ENCODE measurements at places on chromosomes 12 and 14.

DNA sequence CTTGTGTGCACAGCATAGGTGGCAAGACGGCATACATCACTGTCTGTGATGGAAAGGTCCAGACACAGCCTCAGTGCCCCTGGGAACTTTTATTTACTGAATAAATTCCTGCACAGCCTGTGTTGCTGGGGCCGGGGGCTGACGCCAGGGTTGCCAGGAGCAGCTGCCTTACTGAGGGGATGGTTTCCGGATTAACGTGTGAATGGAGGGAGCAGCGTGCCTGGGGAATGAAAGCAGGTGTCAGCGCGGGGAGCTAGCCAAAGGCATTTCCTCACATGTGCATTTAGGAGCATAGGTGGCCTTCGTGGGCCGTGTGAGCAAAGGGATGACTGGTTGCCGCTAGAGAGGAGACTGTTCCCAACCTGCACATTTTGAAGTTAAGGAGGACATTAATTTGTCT lies 41.6 kb downstream of the SFSWAP start:
- no peak overlapping the region for H3K27ac ChIP-seq
- H3K27me3 ChIP-seq: no peaks in the 10 kb centered on the region
- no peak overlapping the region for H3K4me3 ChIP-seq
- no peaks in the 10 kb centered on the region for H3K36me3 ChIP-seq
- H3K4me1 ChIP-seq: no peaks in the 10 kb centered on the region

DNA sequence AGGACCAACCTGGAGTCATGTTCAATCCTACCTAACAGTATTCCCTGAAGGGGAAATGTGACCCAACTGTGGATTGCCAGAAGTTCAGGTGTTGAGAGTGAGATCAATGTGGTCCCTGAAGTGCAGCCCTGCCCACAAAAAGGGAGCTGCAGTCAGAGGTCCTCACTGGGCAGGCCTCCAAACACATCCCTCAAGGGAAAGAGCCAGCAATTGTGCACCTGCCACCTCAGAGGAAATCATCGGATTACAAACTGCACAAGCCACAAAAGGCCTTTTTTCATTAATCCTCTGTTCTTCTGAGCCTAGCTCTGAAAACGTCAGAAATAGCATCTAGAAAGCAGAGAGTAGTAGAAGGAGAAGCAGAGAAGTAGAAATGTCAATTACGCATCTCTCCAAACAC lies 10.8 kb upstream of the MDM1 start:
- no peak overlapping the region for H3K4me3 ChIP-seq
- DNase-seq: no peak
- H3K4me1 ChIP-seq: no peaks in the 10 kb centered on the region
- no peaks in the 10 kb centered on the region for H3K36me3 ChIP-seq
- no peaks in the 10 kb centered on the region for H3K27me3 ChIP-seq

GRCh38 chr12:113980537-113981337 lies 14.6 kb upstream of the RBM19 start:
- no peaks in the 10 kb centered on the region for H3K4me1 ChIP-seq
- no peak overlapping the region for H3K4me3 ChIP-seq
- peak; percentile 27 for DNase-seq
- no peaks in the 10 kb centered on the region for H3K27me3 ChIP-seq
- no peak overlapping the region for H3K27ac ChIP-seq

DNA sequence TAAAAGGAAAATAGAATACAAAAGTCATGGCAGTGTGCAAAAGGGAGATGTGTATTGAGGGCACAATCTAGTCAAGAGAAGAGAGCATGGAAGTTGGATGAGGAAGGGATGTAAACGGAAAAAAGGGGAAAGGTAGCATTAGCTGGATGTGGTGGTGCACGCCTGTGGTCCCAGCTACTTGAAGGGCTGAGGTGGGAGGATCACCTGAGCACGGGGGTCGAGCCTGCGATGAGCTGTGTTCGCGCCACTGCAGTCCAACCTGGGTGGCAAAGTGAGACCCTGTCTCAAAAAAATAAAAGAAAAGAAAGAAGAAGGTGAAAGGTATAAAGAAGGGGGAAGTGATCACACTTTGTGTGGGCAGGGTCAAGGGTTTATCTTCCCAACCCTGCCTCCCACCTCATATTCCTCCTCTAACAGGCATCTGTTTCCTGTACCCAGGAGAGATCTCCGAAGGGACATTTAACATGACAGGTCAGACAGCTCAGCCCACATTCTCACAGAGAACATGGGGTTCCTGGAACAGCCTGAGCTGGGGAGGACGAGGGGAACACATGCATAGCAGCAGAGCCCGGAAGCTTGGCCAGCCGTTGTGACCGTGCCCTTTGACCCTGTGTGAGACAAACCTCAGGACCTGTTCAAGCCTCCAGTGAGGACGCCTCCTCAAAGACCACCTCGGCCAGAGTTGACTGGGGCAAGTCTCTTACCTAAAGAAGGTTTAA lies 8.9 kb downstream of the RNASE11 start:
- no peaks in the 10 kb centered on the region for H3K36me3 ChIP-seq
- H3K4me1 ChIP-seq: no peaks in the 10 kb centered on the region
- H3K4me3 ChIP-seq: no peak overlapping the region
- DNase-seq: no peak
- H3K27me3 ChIP-seq: no peaks in the 10 kb centered on the region
- no peak overlapping the region for H3K27ac ChIP-seq

GRCh38 chr14:99035712-99036610 lies 236.0 kb downstream of the BCL11B start:
- H3K36me3 ChIP-seq: no peaks in the 10 kb centered on the region
- no peak for DNase-seq
- no peaks in the 10 kb centered on the region for H3K4me1 ChIP-seq
- no peaks in the 10 kb centered on the region for H3K27me3 ChIP-seq
- H3K4me3 ChIP-seq: no peak overlapping the region

DNA sequence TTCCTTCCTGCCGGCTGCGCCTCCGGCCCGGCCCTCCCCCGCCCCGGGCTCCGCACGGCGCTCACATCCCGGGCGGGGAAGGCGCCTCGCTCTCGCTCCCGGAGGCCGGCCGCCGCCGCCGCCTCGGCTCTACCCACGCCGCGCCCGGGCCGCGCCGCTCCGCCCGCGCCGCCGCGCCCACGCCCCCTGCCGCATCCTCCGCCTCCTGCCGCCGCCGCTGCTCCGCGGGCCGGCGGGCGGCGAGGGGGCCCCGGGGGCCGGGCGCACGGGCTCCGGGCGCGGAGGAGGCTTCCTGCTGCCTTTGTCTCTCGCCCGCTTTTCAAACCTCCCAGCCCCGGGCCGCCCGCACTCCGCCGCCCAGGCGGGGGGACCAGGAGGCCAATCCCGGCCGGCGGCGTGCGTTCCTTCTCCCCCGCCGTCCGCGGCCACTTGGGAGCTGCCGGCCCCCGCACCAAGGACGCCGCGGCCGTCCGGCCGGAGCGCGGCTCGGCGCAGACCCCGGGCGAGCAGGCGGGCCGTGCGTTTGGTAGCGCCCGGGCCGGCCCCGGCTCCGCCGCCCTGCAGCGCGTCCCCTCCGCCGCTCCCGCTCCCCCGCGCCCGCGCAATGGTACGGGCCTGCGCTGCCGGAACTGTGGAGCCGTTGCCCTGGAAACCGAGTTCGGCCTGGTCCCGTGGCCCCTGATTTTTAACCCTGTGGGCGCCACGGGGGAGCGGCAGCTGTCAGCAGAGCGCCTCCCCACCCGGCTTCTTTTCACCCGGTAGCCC lies at the start of gene FBXL14:
Gene FBXL14 (minus strand): TSS at position 321 of the 765 bp plus-strand sequence. CDS start 515 bp downstream, outside the sequence.
- H3K4me3 ChIP-seq: peak within 1 kb of the TSS; percentile 78
- no peaks in the 10 kb centered on the region for H3K36me3 ChIP-seq
- no peaks in the 10 kb centered on the region for H3K27me3 ChIP-seq
- peaks cover 29% of the 10 kb centered on the region for H3K4me1 ChIP-seq

- DNase-seq: no peak
- H3K36me3 ChIP-seq: no peaks in the 10 kb centered on the region
- no peaks in the 10 kb centered on the region for H3K4me1 ChIP-seq
- H3K27ac ChIP-seq: no peak overlapping the region
Measured at GRCh38 chr14:93987376-93987775, 9.7 kb upstream of the CCDC197 start.

GRCh38 chr14:74089251-74090020 lies 4.7 kb downstream of the LIN52 start:
- H3K4me3 ChIP-seq: no peak overlapping the region
- H3K27me3 ChIP-seq: no peaks in the 10 kb centered on the region
- no peaks in the 10 kb centered on the region for H3K36me3 ChIP-seq
- no peak for DNase-seq
- peaks cover 5% of the 10 kb centered on the region for H3K4me1 ChIP-seq

GRCh38 chr14:49240383-49240782 lies 345.8 kb downstream of the RPS29 start:
- no peaks in the 10 kb centered on the region for H3K27me3 ChIP-seq
- no peaks in the 10 kb centered on the region for H3K4me1 ChIP-seq
- H3K27ac ChIP-seq: no peak overlapping the region
- no peaks in the 10 kb centered on the region for H3K36me3 ChIP-seq
